AG08395 (cell line): ENCODE measurements at places on chromosomes 16 and 17.
A peak's percentile ranks its signal among the peaks of the same experiment; 100 is the strongest.

- DNase-seq, result no peak
These were observed 14.5 kb downstream of the TEX14 start for GRCh38 chr17:58677194-58677880.

DNA sequence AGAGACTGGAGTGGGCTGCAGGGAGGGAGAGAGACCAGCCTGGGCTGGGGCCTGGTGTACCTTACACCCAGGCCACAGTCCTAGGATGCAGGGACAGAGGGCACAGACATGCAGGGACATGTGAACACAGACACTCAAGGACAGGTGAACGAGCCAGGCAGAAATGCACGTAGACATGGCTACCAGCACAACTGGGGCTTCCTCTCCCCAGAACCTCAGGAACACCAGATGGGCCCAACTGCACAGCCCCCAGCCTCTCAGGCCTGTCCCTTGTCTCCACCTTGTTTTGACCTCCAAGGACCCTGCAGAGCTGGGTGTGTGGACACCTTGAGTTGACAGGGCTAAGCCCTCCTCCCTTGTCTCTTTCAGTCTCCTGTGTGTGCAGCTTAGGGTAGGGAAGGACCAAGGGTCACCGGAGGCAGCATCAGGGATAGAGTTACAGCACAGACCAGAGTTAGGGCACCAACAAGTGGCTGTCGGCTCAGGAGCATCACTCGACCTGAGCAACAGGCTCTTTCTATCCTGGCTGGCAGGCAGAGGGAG lies 9.2 kb downstream of the SEZ6 start:
- no peak for DNase-seq

DNA sequence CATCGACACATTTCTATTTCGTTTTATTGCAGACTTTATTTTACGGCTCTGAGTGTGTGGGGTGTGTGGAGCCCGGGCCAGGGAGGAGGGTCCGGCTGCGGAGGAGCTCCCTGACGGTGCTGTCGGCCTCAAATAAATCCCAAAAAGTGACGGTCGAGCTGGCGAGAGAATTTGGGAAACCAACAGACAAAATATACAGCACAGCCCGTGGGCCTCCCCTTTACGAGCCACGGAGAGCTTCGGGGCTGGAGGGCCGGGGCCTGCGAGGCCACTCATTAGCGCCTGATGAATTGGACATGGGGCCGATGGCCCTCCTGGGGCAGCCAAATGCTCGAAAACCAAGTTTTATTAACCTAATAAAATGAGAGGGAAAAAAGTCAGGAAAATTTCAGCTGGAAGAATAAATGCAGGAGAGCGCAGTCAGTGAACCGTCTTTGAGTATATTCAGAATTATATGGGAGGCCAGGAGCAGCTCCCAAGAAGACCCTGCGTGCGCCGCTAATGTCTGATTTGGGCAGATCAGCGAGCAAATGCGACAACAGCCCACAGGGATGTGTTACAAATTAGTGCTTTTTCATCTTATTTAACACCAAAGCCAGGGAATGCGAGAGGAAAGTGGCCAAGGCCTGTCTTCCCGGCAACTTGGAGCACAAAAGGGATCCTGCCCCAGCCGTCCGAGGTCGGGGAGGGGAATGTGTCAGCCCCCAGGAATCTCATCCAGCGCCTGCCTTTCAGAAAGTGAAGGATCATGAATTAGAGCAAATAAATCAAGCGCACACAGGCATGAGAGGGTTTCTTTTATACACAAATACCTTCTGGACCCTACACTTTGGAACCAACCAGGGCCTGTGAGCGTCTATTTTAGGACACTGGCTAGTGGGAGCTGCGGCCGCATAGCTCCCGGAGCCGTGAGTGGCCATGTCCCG lies 249.1 kb downstream of the C16orf95 start:
- DNase-seq, result no peak

GRCh38 chr16:73092236-73092781 lies 44.4 kb upstream of the ZFHX3 start:
- no peak for DNase-seq

DNA sequence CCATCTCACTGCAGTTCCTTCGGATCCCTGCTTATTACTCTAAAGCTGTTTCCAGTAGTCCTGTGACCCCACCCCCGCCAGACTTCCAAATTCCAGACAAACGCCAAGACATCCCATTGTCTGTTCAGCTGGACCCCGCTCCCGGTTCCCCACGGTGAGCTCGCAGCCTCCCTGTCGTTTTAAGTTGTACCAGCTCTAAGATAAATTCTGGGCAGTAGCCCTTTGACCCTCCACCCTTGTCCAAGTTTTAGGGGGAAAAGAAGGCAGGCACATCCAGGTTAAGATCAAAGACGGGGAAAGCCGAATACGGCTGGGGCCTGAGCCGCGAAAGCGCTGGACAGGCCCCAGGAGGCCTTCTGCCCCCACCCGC lies 589 bp downstream of the ARL6IP1 start:
- DNase-seq, result peak; percentile 20

DNA sequence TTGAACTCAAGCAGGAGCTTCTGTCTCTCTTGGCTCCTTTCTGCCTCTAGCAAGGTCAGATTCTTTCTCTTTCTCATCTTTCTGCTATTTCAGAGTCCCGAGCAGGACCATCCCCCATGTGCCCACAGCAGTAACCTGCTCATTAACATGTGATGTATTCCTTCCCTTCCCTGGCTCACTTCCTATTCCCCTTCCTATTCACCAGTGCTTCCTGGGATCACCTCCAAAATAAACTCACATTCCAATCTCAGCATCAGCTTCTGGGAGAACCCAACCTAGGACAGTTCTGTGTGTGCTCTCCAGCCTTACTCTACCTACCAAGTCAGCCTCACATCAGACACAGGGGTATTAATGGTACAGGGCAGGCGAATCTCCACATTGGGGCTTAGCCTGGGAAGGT lies 546.4 kb upstream of the SALL1 start:
- no peak for DNase-seq

- no peak for DNase-seq
These were observed 2.1 kb upstream of the GNA13 start for GRCh38 chr17:65058593-65058992.

DNA sequence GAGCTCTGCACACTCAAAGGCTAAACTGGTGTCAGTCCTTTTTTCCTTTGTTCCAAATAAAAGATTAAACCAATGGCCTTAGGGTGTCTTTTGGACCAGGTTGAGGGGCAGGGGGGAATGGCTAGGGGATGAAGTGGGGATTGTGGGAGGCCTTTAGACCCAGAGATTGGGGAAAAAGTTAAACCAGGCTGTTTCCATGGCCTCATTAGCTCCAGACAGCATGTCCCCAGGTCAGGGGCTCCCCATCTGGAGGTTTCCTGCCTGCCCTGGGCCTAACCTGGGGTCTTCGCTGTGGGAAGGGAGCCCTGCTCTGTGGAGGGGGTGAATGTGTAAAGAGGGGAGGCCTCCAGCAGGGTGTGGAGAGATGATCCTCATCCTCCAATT lies 10.3 kb downstream of the FKBP10 start:
- DNase-seq, result no peak

GRCh38 chr16:9885876-9886275 lies 296.4 kb downstream of the GRIN2A start:
- DNase-seq, result no peak

GRCh38 chr16:69381231-69381630 lies 4.6 kb downstream of the TERF2 start:
- no peak for DNase-seq

- DNase-seq, result peak; percentile 68
These were observed 51.5 kb upstream of the MGAT5B start for GRCh38 chr17:76816590-76817135.

- DNase-seq, result no peak
These were observed 194.3 kb downstream of the HS3ST3A1 start for GRCh38 chr17:13407381-13407780.

- DNase-seq, result peak; percentile 79
These were observed 42.8 kb upstream of the ZC3H18 start for GRCh38 chr16:88527186-88527936.

- DNase-seq, result no peak
These were observed 30.7 kb upstream of the CCNF start for GRCh38 chr16:2398520-2398919.

- no peak for DNase-seq
These were observed 2.4 kb downstream of the ACTG1 start for GRCh38 chr17:81509972-81510784.

- peak; percentile 11 for DNase-seq
These were observed 149.6 kb downstream of the SOX9 start for GRCh38 chr17:72270273-72270924.

GRCh38 chr17:16820161-16820877 lies 130.3 kb downstream of the CCDC144A start:
- no peak for DNase-seq

DNA sequence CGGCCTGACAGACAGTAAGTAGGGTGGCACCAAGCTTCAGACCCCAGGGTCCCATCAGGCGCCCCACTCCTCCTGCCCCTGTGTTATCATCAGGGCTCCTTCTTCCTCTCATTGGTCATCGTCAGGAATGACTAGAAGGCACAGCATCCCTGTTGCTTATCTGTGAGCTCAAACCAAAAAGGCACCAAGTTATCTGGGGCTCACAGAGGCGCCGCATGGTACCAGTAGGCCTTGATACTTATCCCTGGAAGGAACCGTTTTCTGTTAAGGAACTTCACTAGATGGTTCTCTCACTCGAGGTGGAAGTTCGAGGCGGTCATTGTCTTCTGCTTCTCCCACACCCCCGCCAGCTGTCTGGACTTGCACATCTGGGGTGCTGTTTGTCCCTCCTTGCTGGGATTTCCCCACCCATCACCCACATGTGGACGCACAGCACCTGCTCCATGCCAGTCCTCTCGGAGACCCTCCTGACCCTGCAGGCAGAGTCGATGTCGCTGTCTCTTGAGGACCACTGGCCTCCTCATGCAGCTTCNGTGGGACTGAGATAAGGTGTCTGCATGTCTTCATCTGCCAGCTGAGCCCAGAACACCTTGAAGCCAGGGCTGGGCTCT lies 52.1 kb downstream of the METRNL start:
- DNase-seq, result no peak

- no peak for DNase-seq
These were observed 31.1 kb downstream of the KLHDC4 start for GRCh38 chr16:87734644-87735043.

- no peak for DNase-seq
These were observed 29.0 kb upstream of the CHMP6 start for GRCh38 chr17:80962356-80963329.

DNA sequence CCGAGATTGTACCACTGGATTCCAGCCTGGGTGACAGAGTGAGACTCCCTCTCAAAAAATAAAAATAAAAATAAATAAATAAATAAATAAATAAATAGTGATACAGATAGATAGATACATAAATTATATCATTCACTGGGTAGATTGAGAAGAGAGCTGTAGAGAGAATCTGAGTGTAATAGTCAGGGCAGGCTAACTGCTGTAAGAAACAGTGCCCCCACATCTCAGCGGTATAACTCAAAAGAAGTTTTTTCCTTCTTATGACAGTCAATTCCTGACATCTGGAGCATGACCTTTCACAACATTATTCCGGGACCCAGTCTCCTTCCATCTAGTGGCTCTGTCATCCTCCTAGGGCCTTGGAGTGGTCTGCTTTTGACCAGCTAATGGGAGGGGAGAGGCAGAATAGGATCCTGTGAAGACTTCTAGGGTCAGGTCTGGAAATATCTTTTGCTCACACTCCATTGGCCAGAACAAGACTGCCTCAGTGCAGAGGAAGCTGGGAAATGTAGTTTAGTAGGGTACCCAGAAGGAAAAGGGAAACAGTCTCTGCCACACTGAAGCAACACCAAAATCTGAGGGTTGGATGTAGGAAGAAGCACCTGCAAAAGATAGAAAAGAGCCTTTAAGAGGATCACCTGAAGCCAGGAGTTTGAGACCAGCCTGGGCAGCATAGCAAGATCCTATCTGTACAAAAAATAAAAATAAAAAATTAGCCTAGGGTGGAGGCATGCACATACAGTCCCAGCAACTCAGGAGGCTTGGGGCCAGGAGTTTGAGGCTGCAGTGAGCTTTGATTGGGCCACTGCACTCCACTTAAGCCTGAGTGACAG lies 3.0 kb upstream of the QPRT start:
- DNase-seq, result peak; percentile 59

DNA sequence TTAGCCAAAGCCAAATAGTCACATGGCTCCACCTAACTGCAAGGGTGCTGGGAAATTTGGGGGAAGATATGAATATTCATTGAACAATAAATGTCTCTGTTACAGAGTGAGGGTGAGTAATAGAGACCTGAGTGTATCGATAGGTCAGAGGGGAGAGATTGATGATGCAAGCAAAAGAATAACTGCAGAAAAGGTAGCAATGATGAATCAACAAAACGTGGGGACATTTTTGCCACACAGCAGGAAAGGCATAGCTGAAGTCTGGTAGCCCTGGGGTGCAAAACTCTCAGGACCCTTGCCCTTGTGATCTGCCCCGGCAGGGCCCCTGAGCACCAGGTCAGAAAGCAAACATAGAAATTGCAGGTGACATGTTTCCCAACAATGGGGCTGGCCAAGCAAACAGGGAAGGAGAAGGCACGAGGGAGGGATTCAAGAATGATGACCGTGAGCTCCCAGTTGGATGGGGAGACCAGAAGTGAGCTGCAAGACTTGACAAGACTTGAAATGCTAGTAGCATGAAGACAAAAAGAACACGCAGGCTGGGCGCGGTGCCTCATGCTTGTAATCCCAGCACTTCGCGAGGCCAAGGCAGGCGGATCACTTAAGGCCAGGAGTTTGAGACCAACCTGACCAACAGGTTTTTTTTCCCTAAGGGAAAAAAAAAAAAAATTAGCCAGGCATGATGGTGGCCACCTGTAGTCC lies 12.7 kb upstream of the HERPUD1 start:
- DNase-seq, result no peak

DNA sequence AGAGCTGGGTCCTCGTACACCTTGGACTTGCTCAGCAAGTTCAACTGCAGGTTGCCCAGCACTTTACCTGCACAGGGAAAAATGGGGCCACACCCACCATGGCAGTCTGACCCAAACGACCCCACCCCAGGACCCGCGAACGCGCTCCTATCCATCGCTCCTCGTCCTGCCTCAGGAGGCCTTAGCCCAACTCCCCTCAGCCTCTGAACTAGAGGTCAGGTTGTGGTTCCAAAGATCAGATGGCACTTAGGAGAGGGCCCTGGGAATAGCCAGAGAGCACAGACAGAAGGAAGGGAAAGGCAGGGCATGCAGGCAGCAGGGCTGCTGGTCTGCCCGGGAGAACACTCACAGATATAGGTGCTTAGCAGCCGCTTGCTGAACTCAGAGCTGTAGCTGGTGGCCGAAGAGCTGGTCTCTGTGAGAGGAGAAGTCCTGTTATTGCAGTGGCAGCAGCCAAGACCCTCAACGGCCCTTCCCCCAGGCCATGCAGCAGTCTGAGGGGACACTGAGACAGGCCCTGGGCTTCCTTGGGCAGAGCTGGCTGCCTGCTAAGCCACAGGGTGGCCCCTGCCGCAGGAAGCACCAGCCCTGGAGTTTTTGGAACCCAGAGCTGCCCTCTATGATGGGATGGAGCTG lies 6.9 kb downstream of the ZACN start:
- DNase-seq, result no peak

GRCh38 chr16:78675312-78675711 lies 575.9 kb downstream of the WWOX start:
- peak; percentile 32 for DNase-seq

- DNase-seq, result no peak
These were observed 57.6 kb upstream of the LHX1 start for GRCh38 chr17:36879624-36880131.

- DNase-seq, result no peak
These were observed 736 bp downstream of the CNP start for GRCh38 chr17:41967141-41967920.

- no peak for DNase-seq
These were observed 20.3 kb downstream of the MEOX1 start for GRCh38 chr17:43641416-43641815.

- no peak for DNase-seq
These were observed 12.3 kb downstream of the GINS2 start for GRCh38 chr16:85676466-85676865.
